Caki2 (cell line): ENCODE measurements at places on chromosomes 12 and 14. TPM values are rescaled to one million over a fixed set of nuclear protein-coding genes. Genes with fewer than 3 reads are reported as not detected.
A peak's percentile ranks its signal among the peaks of the same experiment; 100 is the strongest.

GRCh38 chr12:31477687-31478086, 113.2 kb downstream of the DENND5B start:
- no peak for DNase-seq

- no peak for DNase-seq
Observed at GRCh38 chr12:131529196-131530040, 181.5 kb upstream of the SFSWAP start.

- DNase-seq = no peak
Observed at GRCh38 chr14:72217135-72217534, 284.9 kb downstream of the RGS6 start.

DNA sequence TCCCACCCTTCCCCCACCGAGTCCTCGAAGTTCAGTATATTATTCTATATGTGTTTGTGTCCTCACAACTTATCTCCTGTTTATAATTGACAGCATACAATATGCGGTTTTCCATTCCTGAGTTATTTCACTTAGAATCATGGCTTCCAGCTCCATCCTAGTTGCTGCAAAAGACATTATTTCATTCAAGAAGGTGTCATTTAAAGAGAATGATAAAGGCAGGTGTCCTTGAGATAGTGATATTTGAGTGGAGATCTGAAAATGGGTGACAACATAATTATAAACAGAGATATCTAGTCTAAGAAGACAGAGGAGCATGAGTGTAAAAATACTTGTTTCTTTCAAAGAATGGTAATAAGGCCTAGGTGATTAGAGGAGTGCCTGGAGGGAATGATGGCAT, 876.8 kb downstream of the SLC6A15 start:
- DNase-seq = no peak

DNA sequence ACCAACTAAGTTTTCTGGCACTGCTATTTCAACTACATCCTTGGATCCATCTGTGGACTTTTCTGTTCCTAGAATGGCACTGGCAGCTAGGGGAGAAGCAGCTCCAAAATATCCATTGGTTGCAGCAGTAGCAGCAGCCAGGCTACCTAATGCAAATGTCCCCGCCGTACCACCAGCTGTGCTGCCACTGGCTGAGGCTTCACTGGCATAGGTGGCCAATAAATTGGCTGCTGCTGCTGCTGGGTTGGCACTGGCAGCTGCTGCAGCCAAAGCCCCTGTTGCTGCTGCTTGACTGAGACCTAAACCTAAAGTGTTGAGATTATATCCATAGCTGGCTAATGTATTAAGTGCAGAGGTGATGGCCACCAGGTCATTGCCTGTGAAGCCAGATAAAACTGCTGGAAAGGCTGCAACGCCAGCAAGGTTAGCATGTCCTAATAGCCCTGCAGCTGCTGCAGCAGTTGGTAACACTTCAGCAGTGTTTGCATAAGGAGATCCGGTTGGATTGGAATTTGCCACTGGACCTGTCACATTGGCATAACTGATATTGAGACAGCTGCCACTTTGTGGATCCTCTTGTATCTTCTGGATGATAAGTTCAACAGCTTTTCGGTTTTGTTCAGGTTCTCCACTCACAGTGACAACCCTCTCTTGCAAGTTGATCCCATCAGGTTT, 149.5 kb downstream of the NOVA1 start:
- no peak for DNase-seq

- DNase-seq = no peak
Observed at GRCh38 chr14:68154275-68154674, 334.7 kb downstream of the RAD51B start.

DNA sequence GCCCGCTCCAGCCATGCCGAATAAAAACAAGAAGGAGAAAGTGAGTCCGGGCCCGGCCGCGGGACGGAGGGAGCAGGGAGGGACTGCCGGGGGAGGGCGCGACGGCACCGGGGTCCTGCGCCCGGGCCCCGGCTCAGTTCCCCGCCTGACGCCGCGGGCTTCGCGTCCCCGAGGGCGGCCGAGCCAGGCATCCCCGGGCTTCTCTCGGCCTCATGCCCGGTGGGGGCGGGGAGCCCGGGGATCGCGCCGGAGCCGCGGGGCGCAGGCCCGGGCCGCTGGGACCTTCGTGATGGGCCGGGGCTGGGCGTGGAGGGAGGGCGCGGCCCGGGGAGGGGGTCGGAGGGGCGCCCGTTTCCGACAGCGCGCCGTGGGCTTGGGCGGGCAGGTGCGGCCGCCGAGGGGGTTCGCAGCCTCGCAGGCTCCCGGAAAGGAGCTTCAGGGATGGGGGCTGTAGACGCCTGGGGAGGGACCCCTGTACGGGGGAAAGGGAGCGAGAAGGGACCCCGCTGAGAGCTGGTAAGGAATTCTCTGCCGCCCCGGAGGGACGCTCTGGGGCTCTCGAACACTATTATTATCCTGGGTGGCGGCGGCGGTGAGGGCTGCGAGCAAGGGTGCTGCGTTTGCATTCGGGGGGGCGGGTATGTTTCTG, 496 bp downstream of the PPP2R5C start:
- peak; percentile 18 for DNase-seq

DNA sequence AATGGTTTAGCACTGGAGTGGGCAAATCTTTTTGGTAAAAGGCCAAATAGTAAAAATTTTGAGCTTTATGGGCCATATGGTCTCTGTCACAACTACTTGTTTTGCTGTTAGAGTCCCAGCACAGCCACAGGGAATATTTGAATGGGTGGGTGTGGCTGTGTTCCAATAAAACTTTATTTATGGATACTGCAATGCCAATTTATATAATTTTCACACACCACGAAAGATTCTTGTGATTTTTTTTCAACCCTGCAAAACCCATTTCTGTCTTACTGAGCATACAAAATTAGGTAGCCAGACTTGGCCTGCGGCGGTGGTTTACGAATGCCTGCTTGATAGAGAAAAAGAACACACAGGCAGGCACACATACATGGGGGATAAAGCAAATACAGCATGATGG, 28.3 kb downstream of the TMEM120B start:
- DNase-seq = no peak

DNA sequence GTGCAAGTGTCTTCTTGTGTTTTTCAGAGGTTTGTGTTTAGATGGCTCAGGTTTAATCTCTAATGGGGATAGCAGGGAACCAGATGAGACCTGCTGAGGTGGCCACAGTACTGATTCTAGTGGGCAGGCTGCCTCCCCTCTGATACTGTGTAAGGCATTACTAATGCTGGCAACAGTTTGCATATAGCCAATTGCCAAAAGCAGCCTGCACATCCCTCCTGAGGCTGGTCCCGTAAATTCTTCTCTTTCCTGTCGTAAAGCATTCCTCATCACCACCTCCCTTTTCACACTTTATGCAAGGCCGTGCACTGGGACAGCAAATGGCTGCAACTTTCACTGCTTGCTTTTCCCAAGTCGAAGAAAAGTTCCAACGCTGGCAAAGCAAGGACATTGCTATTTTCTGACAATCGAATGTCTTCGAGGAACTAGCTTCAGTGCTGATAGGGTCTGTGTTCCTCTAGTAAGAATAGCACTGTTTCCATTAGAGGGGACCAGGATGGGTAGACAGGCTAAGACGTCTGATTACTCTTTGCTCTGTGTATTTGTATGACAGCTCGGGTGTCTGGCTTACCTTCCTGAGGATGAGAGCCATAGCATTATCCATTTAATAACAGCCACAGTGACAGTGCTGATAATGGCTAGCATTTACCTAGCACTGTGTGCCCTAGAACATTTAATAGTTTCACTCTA, 178.2 kb upstream of the HIF1A start:
- DNase-seq = no peak

DNA sequence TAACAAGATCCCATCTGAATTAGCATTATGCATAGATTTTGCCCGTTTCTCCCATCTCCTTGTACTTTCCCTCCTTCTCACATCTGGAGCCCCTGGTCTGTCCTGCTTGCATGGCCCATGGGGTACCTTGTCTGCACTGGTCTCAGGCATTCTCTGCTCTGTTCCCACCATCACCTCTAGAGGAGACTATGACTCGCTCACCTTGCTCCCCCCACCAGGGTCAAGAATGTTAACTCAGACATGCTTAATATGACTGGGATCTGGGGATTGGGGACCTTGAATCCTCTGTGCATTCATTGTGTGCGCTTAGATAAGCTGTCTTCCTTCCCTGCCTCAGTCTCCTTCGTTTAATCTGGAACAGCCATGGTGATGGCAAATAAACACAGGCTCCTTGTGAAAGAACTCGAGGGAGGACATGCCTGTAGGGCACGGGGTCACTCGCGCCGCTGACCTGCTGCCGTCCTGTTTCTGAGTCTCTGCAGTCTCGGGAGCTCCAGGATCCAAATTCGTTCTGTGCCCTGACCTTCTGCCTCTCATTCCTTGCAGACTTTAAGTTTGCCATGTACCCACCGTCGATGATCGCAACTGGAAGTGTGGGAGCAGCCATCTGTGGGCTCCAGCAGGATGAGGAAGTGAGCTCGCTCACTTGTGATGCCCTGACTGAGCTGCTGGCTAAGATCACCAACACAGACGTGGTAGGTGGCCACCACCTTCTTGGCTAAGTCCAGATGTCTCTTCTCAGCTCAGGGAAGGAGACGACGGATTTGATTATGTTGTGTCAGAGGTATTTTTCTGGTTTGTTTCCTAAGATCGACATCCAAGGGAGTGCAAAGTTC, 15.0 kb downstream of the CCND2 start:
- DNase-seq = no peak

- DNase-seq = peak; percentile 47
Observed at GRCh38 chr12:3820122-3820521, 53.1 kb downstream of the PARP11 start.

The TXNRD1 gene
- total RNA-seq = 1,577 and 1,656 TPM in 2 replicates

The KITLG gene
- total RNA-seq = 32.5 and 35.0 TPM in 2 replicates

The LMNTD1 gene
- total RNA-seq = 3.4 TPM in 1 of 2 replicates, not detected in the other

The FZD10 gene
- not detected in 2 replicates for total RNA-seq

The KRT77 gene
- total RNA-seq = not detected in 2 replicates

The ADIPOR2 gene
- total RNA-seq = 33.9 and 35.6 TPM in 2 replicates
